ENCODE measurements at places on chromosomes 6 and 20.

DNA sequence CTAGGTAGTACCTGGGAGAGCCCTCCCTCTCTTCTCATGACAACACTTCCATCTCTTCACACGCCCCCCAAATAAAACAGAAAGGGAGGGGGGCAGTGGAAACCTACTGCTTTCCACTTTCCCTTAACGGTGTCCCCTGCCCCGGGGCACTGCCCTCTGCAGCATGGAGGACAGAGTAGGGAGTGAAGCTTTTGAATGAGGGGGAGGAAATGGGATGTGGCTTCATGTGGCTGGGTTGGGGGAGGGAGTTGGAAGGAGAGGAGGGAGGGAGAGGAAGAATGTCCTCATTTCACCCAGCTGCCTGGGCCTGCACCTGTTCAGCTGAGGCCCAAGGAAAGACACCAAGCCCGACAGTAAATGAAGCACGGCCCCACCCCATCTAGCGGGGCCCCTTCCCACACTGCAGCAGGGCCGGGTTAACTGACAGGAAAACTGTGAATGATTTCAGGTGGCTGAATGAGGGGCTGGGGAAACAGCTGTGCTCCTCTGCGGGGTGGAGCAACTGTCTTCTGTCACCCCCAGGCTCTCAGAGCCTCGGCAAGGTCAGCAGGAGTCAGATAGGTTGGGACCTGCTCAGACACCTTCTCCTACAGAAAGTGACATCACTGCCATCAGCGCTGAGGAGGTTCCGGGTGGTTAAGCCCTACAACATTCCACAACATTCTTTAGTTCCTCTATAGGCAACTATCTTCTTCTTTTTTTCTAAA lies 40.0 kb upstream of the TAF8 start:
- DNase-seq: no peak

DNA sequence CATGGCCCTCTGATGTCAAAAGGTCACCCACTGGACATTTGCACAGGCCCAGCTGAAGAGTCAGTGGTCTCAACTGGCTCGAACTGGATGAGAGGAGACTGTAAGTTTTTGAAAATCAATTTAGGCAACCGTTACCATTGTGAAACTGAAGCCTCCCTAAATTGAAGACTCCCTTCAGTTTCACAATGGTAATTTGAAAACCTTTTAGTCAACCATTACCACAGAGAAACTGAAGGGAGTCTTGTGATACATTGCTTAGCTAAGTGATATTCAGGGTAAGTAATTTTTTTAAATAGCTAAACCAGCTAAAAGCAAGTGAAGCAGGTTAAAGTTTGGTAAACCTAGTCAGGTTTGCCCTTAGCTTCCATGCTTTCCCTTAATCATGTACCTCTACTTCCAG lies 197.3 kb upstream of the NT5E start:
- DNase-seq: no peak

GRCh38 chr6:39850736-39851297 lies 58.6 kb downstream of the DAAM2 start:
- peak; percentile 5 for DNase-seq

- no peak for DNase-seq
Measured at GRCh38 chr6:42778122-42778521, 3.7 kb upstream of the BICRAL start.

GRCh38 chr20:36110994-36111393 lies 43.5 kb upstream of the EPB41L1 start:
- DNase-seq: no peak

DNA sequence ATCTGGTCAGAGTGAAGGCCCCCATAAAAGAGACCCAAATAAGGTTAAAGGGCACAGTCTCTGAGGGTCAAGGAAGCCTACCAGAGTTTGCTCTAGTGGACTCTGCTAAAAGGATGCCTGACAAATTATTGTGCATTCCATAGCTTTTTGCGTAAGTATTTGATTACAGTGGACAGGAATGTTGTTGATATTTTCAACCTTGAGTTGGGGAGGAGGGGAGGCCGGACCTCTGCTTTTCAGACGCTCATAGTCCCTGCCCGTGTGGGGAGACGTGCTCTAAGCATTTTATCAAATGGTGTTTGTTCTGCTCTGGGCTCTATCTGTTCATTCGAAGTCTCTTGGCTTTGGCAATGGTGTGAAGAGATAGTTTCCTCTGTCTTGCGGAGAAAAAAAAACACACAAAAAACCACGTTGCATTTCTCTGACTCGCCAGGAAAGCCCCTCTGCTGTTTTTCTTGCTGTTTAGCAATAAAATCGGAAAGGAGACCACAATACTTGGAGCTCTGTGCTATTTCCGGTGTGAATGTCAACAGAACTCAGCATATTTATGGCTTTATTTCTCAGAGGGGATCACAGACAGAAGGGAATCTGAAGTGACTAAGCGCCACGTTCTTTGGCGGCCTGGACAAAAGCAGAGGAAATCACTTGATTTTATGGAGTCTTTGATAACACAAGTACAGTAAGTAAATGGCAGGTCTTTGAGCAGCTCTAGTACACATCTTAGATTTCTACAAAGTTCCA lies 159.8 kb downstream of the ZFP64 start:
- DNase-seq: no peak

- peak; percentile 53 for DNase-seq
Measured at GRCh38 chr20:63520934-63521601, 503 bp downstream of the PPDPF start.

Data from COR-L47 (cell line).